ENCODE measurements at places on chromosomes 1 and 21.

DNA sequence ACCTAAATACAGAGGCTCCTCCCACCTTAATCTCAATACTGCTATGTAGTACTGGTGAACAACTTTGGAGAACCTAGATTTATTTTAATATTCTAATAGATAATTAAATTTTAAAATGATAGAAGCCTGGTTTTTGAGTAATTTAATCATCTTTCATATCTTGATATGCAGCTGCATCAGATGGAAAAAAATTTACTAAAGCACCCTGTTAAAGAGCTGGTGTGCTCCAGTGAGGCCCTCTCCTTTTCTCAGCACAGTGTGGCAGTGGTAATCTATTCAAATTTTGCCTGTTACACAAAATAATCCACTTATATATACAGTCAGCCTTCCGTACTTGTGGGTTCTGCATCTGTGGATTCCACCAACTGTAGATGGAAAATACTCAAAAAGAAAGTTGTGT lies 82.8 kb downstream of the LRRC8C start:
- no peak overlapping the region for H3K4me3 ChIP-seq
- H3K27ac ChIP-seq = no peak overlapping the region
- no peaks in the 10 kb centered on the region for H3K27me3 ChIP-seq
- peaks cover 10% of the 10 kb centered on the region for H3K4me1 ChIP-seq

DNA sequence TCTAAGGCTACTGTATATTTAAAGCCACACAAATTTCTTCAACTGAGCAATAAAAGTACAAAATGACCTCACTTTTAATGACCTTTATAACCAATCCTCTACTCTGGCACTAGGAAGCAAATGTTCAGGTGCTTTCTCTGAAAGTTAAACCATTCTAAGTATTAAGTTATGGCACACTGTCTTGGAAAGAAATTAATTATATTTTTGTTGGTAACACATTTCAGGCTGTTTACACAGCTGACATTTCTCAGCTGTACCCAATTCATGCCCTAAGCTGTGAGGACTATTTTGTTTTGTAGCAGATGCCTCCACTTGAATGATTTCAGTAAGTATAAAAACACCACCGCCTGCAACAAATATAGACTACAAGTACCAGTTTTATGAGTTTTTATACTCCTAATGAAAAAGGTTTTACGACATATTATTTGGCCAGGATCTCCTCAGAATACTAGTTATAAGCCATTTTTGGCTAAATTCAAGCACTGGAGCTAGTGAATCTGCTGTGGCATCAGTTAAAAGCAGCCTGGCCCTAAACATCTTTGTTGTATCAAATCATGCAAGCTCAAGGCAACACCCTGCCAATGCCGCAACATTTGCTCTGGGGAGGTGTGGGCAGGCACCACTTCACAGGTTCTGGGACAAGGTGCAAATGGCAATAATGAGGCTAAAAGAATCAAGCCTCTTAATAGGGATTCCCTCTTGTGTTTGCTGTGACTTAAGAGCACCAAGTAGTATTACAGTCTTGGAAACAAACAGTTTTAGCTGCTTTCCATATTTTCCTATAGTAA lies 228.4 kb upstream of the DMRTA2 start:
- H3K4me3 ChIP-seq = no peak overlapping the region
- H3K27ac ChIP-seq = no peak overlapping the region
- H3K27me3 ChIP-seq = no peaks in the 10 kb centered on the region
- no peak for DNase-seq
- no peaks in the 10 kb centered on the region for H3K36me3 ChIP-seq
- H3K4me1 ChIP-seq = no peaks in the 10 kb centered on the region

- no peaks in the 10 kb centered on the region for H3K36me3 ChIP-seq
- H3K27me3 ChIP-seq = peaks cover 38% of the 10 kb centered on the region
- peaks cover 9% of the 10 kb centered on the region for H3K4me1 ChIP-seq
- H3K4me3 ChIP-seq = no peak overlapping the region
- no peak overlapping the region for H3K27ac ChIP-seq
- no peak for DNase-seq
Observed at GRCh38 chr1:22342734-22343191, 108.9 kb upstream of the ZBTB40 start.

- DNase-seq = no peak
- H3K27ac ChIP-seq = no peak overlapping the region
- no peak overlapping the region for H3K4me3 ChIP-seq
Observed at GRCh38 chr1:98315309-98315708, 346.2 kb upstream of the SNX7 start.

DNA sequence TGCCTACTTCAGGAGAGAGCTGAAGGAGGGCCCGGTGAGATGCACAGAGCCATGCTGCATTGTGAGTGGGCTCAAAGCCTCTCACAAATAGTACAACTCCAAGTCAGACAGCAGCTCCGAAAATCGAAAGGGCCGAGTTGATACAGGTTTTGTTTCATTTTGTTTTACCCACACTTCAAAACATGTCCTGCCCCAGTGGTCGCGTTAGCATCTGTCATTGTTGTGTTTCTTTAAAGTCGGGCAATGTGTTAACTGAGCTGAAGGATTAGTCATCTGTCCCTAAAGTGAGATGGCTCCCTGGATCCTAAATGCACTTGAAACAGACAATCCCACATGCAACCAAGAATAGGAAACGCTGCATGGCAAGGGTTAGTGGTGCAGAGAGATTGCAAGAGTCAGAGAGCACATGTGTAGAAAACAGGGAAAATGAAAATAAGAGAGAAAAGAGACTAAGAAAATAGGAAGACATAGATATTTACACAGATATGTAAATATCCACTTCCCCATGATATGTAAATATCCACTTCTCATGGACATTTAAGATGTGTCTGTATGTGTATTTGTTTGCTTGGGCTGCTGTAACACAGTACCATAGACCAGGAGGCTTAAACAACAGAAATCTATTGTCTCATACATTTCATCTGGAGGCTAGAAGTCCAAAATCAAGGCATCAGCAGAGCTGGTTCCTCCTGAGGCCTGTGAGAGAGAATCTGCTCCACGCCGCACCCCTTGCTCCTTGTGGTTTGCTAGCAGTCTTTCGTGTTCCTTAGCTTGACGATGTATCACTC lies 131.4 kb upstream of the RAB4A start:
- no peak overlapping the region for H3K4me3 ChIP-seq
- H3K27me3 ChIP-seq = no peaks in the 10 kb centered on the region
- H3K36me3 ChIP-seq = no peaks in the 10 kb centered on the region
- DNase-seq = no peak
- H3K27ac ChIP-seq = no peak overlapping the region

GRCh38 chr1:201348211-201348566 lies 29.3 kb downstream of the TNNT2 start:
- H3K27me3 ChIP-seq = no peaks in the 10 kb centered on the region
- no peak overlapping the region for H3K4me3 ChIP-seq
- no peaks in the 10 kb centered on the region for H3K36me3 ChIP-seq
- no peak overlapping the region for H3K27ac ChIP-seq

- no peak overlapping the region for H3K4me3 ChIP-seq
- H3K4me1 ChIP-seq = peaks cover 8% of the 10 kb centered on the region
- no peaks in the 10 kb centered on the region for H3K36me3 ChIP-seq
- DNase-seq = no peak
- no peak overlapping the region for H3K27ac ChIP-seq
- peaks cover 63% of the 10 kb centered on the region for H3K27me3 ChIP-seq
Observed at GRCh38 chr1:181319907-181320306, 163.4 kb upstream of the CACNA1E start.

- peak overlapping the region; percentile 39 for H3K27ac ChIP-seq
- H3K27me3 ChIP-seq = no peaks in the 10 kb centered on the region
- peaks cover 12% of the 10 kb centered on the region for H3K4me1 ChIP-seq
- no peak overlapping the region for H3K4me3 ChIP-seq
- no peaks in the 10 kb centered on the region for H3K36me3 ChIP-seq
- no peak for DNase-seq
Observed at GRCh38 chr1:61362351-61362750, 280.0 kb downstream of the NFIA start.

Measured in hepatocyte (in vitro differentiated cells).